Heart left ventricle (tissue), 16 donors: ENCODE measurements at places on chromosomes 5 and 9.
A peak's percentile ranks its signal among the peaks of the same experiment; 100 is the strongest.

DNA sequence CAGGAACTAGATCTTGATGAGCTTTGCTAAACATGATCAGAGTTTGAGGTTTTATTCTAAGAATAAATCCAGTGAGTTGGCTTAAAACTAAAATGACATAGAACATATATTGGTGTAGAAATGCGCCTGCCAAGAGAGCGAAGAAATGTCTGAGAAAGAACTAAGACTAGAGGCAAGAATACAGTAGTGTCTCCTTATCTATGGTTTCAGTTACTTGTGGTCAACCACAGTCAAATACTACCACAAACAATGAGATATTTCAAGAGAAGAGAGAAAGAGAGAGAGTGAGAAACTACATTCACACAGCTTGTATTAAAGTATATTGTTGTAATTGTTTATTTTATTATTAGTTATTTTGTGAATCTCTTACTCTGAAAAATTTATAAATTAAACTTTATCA lies 254.4 kb upstream of the CDH10 start:
- no peak for DNase-seq

GRCh38 chr5:10635257-10635866 lies 71.5 kb downstream of the ANKRD33B start:
- no peak for DNase-seq

- no peak for DNase-seq
These were observed 381.8 kb downstream of the ADGRV1 start for GRCh38 chr5:90940227-90940995.

GRCh38 chr9:6000955-6001354 lies 14.5 kb downstream of the RANBP6 start:
- no peak for DNase-seq

GRCh38 chr5:31273631-31274378 lies 80.3 kb downstream of the CDH6 start:
- DNase-seq: no peak

DNA sequence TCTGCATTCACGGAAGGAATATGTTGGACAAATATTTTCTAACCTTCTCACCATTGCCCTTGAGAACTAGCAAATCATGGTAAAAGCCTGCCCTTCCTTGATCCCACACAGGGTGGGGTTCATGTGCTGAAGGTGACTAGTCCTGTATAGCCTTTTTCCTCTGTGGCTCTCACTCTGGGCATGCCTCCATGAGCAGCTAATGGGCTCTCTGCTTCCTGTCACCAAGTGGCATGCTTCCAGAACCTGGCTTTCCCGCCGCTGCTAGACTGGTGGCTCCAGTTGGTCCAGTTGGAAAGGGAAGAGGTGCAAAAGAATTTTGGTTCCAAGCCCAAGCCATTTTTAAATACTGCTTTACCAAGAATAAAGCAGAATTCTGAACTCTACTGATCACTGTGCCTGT lies 35.5 kb downstream of the FBXO10 start:
- DNase-seq: peak; percentile 69

- no peak for DNase-seq
These were observed 305.8 kb downstream of the TRIM32 start for GRCh38 chr9:116992865-116993264.

GRCh38 chr5:111676466-111676865 lies 80.5 kb downstream of the NREP start:
- no peak for DNase-seq

DNA sequence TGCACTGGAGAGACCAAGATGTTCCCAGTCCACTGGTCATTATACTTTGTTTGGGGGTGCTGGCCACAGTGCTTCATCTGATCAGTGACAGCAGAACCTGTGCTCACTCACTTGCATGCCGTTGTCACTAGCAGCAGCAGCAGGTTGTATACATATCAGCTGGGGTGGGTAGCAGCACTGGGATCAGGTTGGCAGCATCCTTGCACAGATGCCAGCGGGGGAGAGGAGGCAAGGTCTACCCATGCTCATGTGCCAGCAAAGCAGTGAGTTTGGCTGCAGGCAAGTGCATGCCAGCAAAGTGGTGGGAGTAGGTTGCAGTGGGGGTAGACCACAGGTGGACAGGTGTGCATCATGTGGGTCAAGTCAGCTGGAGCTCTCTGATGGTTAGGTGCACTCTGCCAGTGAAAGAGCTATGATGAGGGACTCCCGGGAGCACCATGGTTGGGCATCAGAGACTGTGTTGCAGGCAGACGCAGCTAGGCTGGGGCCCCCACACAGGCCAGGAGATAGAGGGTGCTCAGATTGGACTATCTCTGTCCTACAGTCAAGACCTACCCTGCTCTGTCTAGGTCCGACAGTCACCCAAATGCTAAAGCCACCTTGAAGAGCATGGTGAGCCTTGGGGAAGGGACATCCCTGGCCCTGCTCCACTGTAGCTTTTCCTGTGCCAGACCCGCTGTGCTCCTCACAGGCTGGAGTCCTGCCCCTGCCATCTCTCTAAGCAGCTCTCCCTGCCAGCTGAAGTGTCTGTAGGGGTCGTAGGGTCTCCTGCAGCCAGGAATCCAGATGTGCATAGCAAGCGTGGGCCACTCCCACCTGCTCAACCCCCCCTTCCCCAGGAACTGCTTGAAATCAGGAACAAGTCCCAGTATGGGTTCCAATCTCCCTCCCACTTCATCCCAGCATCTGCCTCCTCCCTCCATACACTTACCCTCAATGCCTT lies 119.8 kb downstream of the RNF180 start:
- no peak for DNase-seq

- DNase-seq: no peak
These were observed 27.4 kb downstream of the NCS1 start for GRCh38 chr9:130199605-130200004.

GRCh38 chr5:139023286-139023685 lies 148.2 kb upstream of the LRRTM2 start:
- DNase-seq: no peak

DNA sequence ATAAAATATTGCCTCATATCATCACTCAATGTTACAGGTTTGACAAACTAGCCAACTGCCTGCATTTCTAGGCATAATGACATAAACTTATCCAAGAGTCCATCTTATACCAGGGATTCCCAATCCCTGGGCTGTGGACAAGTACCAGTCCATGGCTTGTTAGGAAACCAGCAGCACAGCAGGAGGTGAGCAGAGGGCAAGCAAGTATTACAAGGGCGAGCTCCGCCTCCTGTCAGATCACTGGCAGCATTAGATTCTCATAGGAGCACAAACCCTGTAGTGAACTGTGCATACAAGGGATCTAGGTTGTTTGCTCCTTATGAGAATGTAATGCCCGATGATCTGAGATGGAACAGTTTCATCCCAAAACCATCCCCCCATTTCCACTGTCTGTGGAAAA lies 144.9 kb downstream of the PRKACG start:
- DNase-seq: no peak

- no peak for DNase-seq
These were observed 313.5 kb downstream of the PRDM9 start for GRCh38 chr5:23820765-23821471.

DNA sequence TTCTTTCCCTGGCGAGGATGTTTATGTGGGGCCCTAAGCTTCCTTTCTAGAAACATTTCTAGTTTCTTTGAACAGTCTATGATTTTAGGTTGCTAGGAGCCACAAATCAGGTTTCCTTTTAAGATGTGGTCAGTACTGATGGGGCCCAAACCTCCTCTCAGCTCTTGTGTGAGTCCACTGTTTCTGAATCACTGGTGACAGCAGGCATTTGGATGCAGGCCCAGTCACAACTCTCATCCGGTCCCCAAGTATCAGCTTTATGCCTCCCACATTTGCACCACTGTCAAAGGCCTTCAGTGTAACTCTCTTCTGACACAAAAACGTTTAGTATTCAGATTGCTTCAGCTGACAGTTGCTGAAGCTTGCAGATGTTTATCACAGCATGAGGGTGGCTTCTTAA lies 7.8 kb downstream of the DMRT2 start:
- no peak for DNase-seq

DNA sequence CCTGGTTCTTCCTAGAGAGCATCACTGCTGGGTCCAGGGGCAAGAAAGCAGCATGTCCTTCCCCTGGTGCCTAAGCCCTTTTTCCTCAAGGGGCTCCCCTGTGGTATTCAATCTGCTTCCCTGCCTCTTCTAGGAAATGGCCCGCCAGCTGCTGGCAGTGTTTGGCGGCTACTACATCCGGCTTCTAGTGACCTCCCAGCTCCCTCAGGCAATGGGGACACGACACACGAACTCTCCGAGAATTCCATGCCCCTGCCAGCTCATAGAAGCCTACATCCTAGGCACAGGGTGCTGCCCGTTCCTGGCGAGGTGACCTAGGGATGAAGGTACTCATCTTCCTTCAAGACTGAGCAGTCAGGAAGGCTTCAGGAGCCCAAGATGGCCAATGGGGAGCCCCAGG lies 14.6 kb downstream of the TEX53 start:
- no peak for DNase-seq

- no peak for DNase-seq
These were observed 1.4 kb downstream of the MEF2C start for GRCh38 chr5:88881571-88881971.

GRCh38 chr9:98087420-98088354 lies 31.2 kb downstream of the NANS start:
- DNase-seq: peak; percentile 38

DNA sequence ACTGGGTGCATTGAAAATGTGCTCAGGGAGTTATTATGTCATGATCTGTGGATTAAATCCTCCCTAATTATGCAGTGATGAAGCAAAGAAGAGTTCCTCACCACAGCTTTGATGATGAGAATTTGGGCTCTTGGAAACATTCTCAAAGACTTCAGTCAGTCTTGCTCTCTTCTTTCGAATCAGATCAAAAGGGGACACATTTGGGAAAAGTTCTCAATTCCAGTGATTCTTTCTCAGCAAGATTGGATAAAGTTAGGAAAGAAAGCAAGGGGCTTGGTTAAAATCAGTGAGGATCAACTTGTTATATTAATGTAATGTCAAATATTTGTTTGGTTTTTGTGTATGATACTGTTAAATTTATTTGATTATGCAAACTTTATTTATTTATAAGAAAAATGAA lies 411.3 kb upstream of the ACTBL2 start:
- DNase-seq: no peak

DNA sequence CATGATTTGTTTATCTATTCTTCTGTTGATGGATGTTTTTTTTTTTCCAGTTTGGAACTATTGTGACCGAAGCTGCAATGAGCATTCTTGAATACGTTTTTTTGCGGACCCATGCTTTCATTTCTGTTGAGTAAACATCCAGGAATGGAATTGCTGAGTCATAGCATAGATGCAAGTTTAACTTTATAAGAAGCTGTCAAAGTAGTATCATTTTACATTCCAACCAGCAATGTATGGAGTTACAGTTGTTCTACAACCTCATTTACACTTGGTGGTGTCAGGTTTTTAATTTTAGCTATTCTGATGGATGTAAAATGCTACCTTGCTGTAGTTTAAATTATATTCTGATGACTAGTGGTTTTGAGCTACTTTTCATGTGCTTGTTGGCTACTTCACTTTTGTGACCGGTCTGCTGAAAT lies 49.0 kb downstream of the NPR3 start:
- no peak for DNase-seq

DNA sequence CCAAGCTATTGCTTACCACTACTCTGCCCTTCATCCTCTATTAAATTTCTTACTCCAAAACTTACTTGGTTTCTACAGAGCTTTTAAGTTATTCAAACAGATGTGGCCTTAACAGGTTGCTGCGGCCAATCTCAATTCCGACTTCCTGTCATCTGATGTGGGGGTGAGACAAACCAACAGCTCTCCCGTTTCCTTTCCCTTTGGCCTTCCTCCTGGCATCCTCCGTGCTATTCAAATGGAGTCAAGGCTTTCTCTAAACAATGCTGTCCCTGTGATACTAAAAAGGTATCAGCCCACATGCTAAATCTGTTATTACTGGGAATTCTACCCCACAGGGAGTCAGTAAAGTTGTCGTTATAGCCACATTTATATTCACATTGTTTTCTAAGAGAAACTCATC lies 11.8 kb downstream of the RBM18 start:
- DNase-seq: peak; percentile 36

GRCh38 chr9:112377684-112378327 lies 2.1 kb upstream of the HSDL2 start:
- no peak for DNase-seq

- no peak for DNase-seq
These were observed 48.9 kb upstream of the CACNA1B start for GRCh38 chr9:137828527-137829259.

DNA sequence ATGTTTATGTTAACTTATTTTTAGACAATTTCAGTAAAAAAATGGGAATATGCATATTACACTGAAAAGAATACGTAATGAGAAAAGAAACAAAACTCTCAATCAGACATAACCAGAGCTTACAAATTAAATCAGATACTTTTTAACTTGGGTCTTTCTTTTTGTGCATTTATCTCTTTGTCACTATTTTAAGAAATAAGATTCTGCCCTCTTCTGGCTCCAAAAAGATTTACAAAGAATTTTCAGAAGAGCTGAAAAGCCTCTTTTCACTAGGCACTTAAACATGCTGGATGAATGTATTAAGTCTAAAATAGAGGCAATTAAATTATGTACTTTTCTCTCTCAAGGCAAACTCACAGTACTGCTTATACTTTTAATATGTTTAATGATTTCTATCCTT lies 55.5 kb downstream of the CEP120 start:
- DNase-seq: no peak

DNA sequence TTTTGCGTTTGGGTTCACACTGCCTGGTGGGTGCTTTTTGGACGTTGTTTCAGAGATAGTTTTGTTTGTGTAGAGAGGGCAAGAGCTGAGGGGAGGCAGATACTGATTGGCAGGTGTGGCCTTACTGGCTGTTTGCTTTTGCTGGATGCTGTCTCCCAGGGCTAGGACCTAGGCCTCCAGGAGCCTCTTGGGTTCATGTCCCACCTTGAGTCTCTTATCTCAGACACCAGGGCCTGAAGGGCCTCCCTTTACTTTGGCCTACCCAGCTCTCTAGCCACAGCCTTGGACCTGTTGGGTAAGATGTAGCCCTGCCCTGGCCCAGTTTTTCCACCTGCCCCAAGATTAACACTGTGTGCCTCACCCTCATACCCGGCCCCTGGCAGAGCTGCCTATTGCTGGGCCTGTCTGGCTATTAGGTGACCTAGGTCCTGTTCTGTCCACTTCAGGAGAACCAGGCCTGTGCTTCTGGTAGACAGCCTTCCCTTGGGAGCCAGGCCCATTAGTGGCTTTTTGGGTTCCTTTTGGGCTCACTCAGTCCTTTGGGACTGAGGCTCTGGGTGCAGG lies 13.4 kb downstream of the PTPA start:
- DNase-seq: no peak

GRCh38 chr5:82335806-82336205 lies 57.7 kb upstream of the RPS23 start:
- no peak for DNase-seq

DNA sequence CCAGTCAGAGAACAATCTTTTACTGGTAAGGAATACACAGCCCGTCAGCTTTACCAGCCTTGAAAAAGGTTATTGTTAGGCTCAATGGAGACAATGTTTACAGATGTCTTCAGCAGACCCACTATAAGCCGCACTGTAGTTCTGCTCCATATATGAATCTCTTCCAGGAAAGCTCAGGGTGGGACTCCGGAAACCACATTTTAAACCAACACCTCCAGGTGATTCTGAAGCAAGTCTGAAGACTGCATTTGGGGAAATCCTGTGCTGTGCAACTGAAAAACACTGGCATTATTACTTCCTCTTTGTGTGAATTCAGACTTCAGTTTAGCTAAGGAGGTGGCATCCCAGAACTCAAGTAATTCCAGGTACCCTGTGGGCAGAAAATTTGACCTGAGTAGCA lies 3.5 kb downstream of the GZMK start:
- no peak for DNase-seq

- DNase-seq: no peak
These were observed 50.5 kb downstream of the ELAVL2 start for GRCh38 chr9:23775549-23775948.
